MG63 (cell line): ENCODE measurements at places on chromosomes 13 and 19.

DNA sequence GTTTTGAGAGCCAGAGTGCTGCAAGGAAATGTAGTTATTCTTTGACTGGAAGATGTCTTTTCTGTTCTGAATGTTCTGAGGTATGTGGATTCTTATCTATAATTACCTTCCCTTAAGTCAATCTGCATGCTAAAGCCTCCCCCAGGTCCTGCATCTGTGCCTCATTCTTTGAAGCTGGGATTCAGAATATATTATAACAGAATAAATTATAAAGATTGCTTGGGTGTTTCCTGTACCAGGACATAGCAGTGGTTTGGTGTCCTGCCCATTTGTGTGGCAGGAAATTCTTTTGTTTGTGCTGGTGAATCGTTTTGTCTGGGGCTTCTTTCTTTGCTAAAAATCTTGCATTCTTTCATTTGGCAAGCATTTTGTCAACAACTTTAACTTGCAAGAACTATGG is 60.2 kb downstream of the ITGBL1 start:
- peak; percentile 42 for DNase-seq

DNA sequence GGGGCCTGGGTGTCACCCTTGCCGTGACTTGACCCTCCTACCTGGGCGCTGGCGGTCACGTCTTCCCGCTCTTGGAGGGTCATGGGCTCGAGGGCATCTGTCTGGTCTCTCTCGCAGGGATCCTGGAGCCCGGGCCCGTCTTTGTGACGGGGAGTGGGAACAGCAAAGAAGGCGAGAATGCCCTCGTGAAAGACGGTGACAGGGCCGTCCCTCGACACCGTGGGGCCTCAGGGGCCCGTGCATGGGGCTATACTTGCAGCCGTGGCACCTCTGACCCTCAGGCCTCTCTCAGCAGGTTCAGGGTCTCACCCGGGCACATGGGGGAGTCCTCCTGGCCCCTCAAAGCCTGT is 20.9 kb upstream of the MATK start:
- no peak for DNase-seq

DNA sequence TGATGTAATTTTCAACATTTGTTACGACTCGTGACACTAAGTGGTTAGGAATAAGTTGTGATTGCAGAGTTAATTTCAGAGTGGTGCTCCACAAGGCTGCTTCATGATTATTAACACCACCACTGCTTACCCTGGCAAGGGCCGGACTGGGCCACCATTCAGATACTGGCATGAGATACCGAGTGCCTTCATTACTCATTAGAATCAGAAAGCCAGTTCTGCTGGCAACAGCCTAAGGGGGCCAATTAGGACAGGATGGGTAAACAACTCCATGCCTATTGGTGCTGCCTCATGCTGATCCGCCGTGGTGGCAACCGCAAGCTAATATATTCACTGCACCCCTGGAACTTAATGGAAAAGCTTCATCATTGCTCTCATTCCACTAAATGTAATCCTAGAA is 575.1 kb downstream of the EFNB2 start:
- no peak for DNase-seq

DNA sequence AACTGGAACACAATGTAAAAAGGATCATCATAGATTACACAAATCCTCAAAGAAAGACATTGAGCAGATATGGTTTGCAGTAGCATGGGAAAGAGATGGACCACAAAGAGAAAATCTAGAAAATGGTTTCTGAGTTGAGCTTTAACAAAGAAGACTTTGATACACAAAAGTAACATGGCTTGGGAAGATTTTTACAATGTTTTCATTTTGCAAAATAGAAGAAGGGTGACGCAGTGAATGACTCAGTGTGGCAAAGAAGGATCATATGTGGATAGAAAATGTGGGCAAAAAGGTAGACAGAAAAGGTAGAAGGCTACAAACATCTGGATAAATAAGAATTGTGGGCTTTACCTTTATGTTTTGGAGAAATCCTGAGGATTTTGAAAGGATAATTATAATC is 1220.5 kb downstream of the PCDH17 start:
- DNase-seq = no peak

GRCh38 chr19:7783991-7784423 is 21.0 kb downstream of the CLEC4M start:
- no peak for DNase-seq

GRCh38 chr13:99004978-99005377 is 27.1 kb upstream of the DOCK9 start:
- DNase-seq = no peak
